ENCODE measurements at places on chromosomes 2 and 18.
A peak's percentile ranks its signal among the peaks of the same experiment; 100 is the strongest.

- DNase-seq = no peak
Measured at GRCh38 chr2:79191081-79191480, 31.5 kb upstream of the REG3A start.

DNA sequence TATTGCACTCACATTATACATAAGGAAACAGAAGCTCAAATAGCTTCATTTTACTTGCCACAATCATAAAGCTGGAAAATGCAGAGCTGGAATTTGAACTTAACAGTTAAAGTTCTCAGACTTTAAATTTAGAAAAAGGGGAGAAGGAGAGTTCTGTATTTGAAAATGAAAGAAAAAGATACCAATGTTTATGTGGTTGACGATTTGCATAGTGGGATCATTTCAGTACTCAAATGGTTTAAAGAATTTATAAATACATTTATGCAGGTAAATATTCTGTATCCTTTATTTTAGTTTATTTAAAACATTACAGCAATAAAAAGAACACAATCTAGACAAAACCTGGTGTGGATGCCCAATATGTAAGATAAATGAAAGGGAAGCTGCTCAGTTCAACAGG is 25.5 kb upstream of the STAT4 start:
- DNase-seq = no peak

GRCh38 chr2:124810132-124810531 is 785.0 kb downstream of the CNTNAP5 start:
- no peak for DNase-seq

DNA sequence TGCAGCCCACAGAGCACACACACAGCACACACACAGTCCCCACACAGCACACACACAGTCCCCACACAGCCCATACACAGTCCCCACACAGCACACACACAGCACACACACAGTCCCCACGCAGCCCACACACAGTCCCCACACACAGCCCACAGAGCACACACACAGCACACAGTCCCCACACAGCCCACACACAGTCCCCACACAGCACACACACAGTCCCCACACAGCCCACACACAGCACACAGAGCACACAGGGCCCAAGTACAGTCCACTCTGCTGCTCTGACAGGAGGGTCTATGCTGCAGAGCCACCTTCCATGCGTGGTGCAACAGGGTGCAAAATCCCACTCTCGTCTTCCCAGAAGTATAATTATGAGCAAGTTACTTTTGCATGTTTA is 240.5 kb upstream of the SALL3 start:
- no peak for DNase-seq

DNA sequence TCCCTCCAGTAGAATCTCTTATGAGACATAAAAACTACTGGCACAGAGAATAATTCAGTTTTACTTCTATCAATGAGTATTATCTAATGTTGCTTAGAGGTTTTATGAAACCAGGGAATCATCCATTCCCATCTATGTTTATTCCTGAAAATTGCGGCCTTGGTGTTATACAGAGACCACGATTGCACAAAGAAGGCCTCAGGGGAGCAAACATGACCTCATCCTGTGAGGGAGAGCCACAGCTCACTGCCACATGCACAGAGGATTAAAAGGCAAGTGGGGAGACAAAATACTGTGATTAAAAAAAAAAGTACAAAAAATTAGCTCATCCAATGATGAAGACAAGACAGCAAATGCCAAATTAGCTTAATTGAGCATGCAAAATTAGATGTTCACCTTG is 111.8 kb upstream of the SLC35G4 start:
- DNase-seq = no peak

- no peak for DNase-seq
Measured at GRCh38 chr18:12085136-12085535, 8.5 kb upstream of the ANKRD62 start.

- DNase-seq = no peak
Measured at GRCh38 chr2:79686884-79687283, 174.0 kb downstream of the CTNNA2 start.

DNA sequence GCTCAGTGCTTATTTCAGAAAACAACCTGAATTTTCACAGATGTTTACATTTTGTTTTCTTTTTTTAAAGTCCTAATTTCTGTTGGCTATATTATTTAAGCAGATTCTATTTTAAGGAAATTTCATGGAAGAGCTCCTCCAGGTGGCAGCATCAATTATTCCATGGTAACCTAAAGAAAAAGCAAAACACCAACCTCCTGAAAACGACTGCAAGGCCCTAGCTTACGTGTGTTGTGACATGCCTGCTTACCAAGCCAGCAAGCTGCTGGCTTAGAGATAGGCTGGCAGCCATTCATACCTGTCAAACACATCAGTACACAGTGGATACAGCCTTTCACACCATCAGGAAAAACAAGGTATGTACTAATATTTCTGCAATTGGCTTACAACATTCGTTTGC is 64.9 kb downstream of the LPIN2 start:
- DNase-seq = no peak

DNA sequence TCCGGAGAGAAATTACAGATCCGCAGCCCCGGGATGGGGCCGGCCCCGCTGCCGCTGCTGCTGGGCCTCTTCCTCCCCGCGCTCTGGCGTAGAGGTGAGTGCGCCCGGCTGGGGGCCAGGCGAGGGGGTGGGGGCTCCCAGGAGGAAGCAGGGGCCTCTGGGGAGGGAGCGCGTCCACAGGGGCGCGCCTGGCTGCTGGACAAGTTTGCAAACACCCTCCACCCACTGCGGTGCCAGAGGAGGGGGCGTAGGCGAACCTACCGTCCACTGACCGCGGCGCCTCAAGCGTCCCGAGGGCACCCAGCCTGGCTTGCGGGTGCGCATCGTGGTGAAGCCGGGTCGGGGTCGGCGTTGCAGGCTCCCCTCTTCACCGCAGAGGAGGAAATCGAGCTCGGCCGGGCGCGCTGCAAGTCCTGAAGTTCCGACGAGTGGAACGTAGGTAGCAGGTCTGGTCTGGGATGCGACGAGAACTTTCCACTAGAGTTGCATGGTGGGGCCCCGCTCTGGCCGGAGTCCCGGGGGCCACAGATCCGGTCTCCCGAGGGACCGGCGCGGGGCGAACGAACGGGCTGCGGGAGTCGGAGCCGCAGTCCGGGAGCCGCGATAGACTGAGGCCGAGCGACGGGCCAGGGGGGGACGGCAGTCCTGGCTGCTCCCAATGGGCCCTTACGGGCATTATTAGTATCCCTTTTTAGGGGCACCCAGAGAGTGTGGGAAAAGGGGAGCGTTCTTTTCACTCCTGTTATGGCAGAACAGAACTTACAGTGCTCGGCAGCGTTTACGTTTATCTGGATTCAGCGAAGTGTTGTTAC is 502 bp downstream of the MERTK start:
- DNase-seq = no peak

- DNase-seq = no peak
Measured at GRCh38 chr18:55317864-55318263, 270.1 kb downstream of the TCF4 start.

- peak; percentile 45 for DNase-seq
Measured at GRCh38 chr18:26656944-26657536, 108.7 kb upstream of the KCTD1 start.

DNA sequence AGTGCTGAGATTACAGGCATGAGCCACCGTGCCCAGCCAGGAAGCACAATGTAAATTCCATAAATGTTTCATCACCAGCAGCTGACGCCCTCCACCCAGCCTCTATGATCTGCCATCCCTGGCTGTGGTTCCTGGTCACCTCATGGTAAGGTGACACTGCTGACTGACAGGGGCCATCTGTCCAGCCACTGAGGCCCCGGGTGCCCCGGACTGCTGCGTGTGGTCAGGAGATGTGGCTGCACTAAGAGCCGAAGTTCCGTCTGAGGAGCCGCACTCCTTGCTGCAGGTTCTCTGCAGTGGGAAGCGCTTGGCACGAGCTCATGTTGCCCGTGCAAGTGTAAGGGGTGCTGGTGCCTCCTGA is 10.9 kb downstream of the NTSR2 start:
- no peak for DNase-seq

GRCh38 chr18:25038261-25038660 is 313.7 kb downstream of the ZNF521 start:
- no peak for DNase-seq

DNA sequence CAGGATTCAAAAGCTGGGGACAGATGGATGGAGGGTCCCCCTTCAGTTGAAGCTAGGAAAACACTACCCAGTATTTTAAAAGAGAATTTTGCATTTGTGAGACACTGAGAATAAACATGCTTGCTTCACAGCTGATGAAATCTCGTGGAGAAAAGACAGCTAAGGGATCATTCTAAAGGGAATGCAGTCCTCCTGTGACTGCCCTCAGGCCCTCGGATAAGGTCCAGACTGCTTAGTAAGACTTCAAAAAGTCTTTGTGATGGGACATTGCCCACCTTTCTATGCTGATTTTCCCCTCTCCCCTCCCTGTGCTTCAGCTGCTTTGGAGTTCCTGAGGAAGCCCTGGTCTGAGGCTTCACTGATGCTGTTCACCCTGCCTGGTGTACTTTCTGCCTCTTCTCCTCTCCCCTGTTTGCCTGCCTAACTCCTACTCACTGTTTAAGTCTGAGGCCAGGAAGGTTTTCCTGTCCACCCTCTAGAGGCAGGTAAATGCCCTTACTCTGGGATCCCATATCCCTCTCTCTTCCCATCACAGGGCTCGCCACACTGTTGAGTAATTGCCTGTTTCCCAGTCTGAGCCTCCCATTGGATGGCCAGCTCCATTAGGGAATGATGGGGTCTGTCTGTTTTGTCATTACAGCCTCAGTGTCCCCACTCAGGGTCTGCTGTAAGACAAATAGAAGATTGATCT is 26.6 kb downstream of the POLE4 start:
- DNase-seq = no peak

DNA sequence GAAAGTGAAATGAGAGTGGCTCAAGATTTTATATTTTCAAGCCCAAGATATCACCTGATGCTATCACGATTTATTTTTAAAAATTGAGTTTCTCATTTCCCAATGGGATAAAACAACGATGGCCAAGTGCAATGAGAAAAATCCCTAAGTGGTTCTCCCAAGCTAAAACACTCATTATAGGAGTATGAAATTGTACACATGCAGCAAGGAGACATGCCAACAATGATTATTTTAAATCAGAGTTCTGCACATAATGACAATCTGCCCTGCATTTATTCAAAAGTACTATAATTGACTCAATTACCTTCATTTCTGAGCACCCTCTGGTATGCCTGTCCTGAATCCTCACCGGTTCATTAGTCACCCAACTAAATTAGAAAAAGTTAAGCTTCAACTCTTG is 12.7 kb downstream of the CYTIP start:
- no peak for DNase-seq

DNA sequence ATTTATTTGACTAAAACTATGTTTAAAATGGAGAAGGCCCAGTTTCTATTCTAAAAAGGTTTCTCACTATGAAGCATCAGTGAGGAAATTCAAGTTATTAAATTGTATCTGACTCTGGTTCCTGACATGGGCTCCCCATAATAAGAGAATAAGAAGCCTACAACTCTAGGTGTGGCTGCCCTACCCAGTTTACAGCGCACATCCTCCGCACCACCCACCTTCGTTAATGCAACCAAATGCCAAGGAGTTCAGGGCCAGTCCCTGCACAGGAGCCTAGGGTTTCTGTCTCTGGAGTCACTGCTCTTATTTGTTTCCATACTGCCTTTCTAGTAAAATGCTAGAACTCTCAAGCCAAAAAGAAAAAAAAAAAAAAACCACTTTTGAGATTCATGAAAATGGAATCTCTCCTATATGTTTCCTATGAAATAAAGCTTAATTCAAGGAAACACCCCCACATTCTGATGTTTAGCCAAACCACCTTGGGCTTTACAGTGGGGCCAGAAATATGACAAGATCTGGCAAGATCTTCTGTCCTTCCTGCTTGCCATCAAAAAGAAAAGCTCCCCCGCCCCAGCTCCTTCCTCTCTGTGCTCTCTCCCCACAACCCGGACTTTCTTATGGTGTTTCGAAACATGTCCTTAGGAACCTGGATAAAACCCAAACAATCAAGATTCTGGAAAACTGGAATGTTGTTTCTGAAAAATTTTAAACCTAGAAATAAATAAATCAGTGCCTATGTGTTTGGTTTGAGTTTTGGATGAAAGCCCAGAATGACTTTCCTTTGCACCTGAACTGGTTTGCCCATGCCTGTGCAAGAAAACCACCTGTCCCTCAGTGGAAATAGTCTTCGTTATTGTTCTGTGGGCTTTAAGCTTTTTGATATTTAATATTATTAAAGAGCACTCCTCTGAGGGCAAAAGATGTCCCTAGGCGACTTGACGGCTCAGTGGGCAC is 136.7 kb downstream of the SP3 start:
- no peak for DNase-seq

DNA sequence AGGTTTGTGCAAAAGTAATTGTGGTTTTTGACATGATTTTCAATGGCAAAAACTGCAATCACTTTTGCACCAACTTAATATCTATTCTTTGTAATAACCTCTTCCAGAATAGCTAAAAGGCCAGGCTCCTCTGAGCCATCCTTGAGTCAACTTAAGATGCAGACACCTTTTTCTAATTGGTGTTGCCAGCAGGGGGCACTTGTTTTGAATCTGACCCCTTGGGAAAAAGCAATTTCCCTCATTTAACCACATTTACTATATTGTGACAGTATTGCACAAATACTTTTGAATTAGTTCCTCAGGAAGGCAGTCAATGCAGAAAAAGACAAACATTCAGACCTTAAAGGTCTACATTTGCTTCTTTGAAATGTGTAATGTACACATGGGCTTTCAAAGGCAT is 78.6 kb upstream of the GALNT5 start:
- no peak for DNase-seq

GRCh38 chr2:123656590-123656989 is 368.5 kb upstream of the CNTNAP5 start:
- no peak for DNase-seq

GRCh38 chr2:48668992-48669391 is 51.3 kb downstream of the GTF2A1L start:
- DNase-seq = no peak

DNA sequence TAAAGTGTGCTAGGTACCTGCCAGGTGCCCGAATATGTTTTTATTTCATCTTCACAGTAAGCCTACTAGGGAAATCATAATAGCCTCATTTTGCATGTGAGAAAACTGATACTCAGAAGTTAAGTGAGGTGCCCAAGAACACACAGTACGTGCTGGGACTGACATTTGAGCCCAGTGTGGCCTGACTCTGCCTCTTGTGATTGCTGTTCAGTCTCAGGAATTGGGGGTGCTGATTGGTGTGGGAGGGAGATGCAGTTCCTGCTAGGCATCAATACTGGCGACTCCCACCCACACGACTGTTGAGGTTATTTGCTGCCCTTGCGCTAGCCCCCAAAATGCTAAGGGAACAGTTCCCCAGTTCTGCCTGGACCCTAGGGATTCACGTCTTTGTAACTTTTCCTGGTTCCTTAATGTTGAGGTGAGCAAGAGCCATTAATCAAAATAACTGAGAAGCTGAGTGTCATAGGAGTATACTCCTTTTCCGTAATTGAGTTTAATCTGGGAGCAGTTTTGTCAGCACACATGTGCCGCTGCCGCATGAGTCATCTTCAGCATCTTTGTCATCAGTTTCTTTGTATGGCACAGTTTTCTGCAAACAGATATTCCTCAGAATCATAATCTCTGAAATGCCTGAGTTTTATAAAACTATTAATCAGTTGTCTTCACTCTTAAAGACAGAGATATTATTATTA is 120.7 kb downstream of the NCK2 start:
- DNase-seq = no peak
